Sigmoid colon (tissue), 7 donors: ENCODE measurements at places on chromosomes 16 and 17. TPM values are rescaled to one million over a fixed set of nuclear protein-coding genes. Genes with fewer than 3 reads are reported as not detected.

GRCh38 chr17:49157784-49158183, 25.2 kb downstream of the B4GALNT2 start:
- H3K27me3 ChIP-seq = no peaks in the 10 kb centered on the region
- H3K4me1 ChIP-seq = no peaks in the 10 kb centered on the region
- no peaks in the 10 kb centered on the region for H3K36me3 ChIP-seq
- no peak overlapping the region for H3K4me3 ChIP-seq

DNA sequence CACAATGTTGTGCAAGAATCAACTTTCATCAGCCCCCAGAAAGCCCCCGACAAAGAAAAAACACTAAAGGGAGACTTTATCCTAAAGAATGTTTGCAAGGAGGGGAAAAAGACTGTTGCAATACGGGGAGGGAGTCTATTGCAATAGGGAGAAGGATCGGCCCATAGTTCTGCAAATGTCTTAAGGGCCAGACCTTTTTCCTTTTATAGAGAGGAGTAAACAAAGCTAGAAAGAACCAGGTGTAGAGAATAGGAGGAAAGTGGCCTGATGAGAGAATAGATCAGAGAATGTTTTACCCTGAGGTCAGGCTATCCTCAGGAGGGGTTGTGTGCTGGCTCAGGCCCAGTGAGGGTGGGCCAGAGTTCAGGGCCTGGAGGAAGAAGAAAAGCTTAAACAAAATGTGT, 8.7 kb upstream of the CAVIN1 start:
- H3K36me3 ChIP-seq = no peaks in the 10 kb centered on the region
- no peaks in the 10 kb centered on the region for H3K27me3 ChIP-seq
- H3K27ac ChIP-seq = peak overlapping the region; percentile 18

DNA sequence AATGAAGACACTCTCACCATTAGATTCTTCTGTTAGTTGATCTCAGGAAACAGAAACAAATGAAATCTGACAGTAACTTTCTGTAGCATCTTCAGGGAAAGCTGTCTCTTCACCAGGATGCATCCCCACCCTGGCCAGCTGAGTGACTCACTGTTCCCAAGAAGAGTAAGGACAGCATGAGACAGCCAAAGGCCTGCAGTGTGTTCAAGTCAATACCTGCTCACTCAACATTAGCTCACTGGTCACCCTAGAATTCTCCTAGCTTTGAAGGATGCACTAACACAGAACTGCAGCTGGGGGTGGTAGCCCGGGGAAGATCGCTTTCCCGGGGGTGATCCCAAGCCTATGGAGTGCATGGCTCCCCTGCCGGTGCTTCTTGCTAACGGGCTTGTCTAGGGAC, 28.2 kb upstream of the CLEC18B start:
- H3K27ac ChIP-seq = peak overlapping the region; percentile 57
- peak; percentile 78 for DNase-seq

DNA sequence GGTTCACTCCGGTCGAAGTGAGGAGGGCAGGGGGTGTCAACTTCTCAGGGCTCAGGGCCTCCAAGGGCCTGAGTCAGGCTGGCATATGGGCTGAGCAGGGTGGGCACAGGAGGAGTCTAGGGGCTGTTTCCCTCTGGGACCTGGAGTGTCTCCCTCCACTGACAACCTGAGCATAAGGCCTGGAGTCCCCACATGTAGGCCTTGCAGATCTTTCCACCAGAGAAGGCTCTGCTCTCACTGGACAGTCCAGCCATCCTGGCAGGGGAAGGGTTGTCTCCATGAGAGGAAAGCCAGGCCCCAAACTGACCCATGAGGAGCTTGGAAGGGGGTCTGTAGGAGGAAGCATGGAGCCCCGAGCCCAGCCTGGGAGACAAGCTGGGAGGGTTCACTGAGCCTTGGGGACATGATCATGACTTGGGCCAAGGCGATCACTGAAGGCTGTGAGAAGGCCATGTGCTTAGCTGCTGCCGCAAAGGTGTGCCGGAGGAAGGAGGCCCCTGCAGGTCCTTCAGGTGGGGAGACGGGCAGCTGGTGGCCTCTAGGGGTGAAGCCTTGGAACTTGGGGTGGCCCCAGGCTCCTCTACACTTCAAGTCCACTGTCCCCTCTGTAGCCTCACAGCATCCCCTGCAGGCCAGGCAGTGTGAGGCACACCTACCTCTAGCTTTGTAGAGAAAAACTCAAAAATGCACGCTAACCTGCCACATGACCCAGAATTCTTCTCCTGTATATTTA, 9.9 kb downstream of the CMTM2 start:
- H3K27me3 ChIP-seq = no peaks in the 10 kb centered on the region
- H3K36me3 ChIP-seq = no peaks in the 10 kb centered on the region
- H3K4me1 ChIP-seq = no peaks in the 10 kb centered on the region
- H3K4me3 ChIP-seq = no peak overlapping the region
- no peak overlapping the region for H3K27ac ChIP-seq

DNA sequence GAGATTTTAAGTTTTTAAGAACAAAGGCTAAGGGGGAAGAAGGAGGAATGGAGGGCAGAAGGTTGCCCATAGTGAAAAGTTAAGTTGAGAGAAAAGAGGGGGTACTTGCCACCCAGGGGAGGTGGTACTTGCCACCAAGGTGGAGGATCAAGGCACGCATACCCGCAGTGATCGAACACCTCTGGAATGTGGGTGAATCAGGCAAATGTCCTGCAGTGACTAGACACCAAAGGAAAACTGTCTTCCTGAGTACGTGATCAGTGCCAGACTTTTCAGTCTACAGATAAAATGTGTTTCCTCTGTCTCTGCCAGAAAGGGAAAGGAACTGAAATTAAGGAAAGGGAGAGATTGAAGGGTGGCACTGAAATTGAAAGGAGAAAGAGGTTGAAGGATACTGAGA, 2285.3 kb downstream of the TP53TG3F start:
- H3K4me3 ChIP-seq = no peak overlapping the region
- no peaks in the 10 kb centered on the region for H3K4me1 ChIP-seq
- H3K27ac ChIP-seq = no peak overlapping the region
- DNase-seq = no peak
- no peaks in the 10 kb centered on the region for H3K36me3 ChIP-seq
- no peaks in the 10 kb centered on the region for H3K27me3 ChIP-seq

DNA sequence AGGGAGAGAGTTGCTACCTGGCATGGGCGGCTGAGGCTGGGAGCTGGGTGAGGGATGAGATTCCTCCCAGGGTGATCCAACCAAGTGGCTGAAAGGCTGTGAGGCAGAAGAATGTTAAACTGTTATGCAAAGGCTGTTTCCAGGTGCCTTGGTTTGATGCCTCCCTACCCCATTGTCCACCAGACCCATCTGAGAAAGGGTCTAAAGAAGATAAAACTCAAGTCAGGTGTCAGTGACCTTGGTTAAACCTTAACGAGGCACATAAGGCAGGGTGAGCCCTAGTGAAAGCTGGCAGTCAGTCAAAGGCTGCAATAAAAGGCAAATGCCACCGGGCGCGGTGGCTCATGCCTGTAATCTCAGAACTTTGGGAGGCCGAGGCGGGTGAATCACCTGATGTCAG, 23.8 kb downstream of the LDHD start:
- no peak overlapping the region for H3K4me3 ChIP-seq
- H3K27ac ChIP-seq = peak overlapping the region; percentile 46
- H3K27me3 ChIP-seq = no peaks in the 10 kb centered on the region
- peaks cover 46% of the 10 kb centered on the region for H3K4me1 ChIP-seq

DNA sequence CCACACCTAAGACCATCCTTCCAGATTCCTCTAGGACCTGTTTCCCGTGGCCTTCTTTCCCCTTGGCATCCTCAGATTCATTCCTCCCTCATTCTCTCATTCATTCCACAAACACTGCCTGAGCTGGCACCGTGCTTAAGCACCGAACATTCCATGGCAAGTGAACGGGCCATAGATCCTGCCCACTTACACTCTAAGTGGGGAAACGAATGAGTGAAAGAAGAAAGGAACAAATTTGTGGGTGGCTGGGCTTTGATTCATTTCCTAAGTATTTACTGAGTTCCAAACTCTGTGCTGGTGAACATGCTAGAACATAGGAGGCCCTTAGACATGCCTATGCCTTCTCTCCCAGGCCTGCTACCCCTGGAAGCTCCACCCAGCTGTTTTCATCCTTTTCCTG, 30.0 kb downstream of the SRCIN1 start:
- H3K27ac ChIP-seq = no peak overlapping the region
- H3K4me3 ChIP-seq = no peak overlapping the region
- peaks cover 25% of the 10 kb centered on the region for H3K27me3 ChIP-seq
- no peak for DNase-seq

DNA sequence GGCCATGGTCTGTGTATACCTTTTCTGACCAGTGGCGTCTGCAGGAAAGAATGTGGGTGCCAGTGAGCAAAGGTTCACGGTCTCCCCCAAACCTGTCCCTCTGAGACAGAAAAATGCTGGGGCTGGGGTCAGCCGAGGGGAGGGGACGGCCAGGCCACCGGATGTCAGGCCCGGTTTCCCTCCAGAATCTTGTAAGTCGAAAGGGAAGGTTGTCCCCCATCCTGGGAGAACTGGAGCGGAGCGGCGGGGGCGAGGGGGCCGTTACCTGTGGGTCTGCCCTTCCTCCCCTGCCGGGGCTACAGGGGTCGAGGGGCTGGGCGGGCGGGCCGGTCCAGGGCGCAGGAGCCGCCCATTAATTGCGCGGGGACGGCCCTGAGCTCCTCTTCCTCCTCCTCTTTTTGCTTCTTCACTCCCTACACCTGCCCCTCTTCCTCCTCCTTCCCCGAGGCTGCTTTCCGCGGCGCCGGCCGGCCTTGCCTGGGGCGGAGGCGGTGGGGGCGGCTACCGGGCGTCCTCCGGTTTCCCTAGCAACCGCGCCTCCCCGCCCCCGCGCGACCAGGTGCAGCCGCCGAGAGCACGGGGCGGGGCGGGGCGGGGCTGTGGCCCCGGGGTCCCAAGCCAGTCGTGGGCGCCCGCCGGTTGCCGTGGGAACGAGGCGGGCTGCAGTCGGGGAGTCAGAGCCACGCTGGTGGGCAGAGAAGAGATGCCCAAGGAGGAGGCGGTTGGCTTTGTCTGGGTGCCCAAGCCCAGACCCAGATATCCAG, at the start of gene MARCHF10:
TSS of gene MARCHF10 (minus strand) at position 503 of the 764 bp plus-strand sequence. CDS start 6,579 bp downstream, outside the sequence.
- H3K27ac ChIP-seq = no peak within 1 kb of the TSS
- no peak within 1 kb of the TSS for H3K4me3 ChIP-seq
- H3K36me3 ChIP-seq = no peaks in the 10 kb centered on the region
- DNase-seq = no peak
- H3K27me3 ChIP-seq = peaks cover 40% of the 10 kb centered on the region

DNA sequence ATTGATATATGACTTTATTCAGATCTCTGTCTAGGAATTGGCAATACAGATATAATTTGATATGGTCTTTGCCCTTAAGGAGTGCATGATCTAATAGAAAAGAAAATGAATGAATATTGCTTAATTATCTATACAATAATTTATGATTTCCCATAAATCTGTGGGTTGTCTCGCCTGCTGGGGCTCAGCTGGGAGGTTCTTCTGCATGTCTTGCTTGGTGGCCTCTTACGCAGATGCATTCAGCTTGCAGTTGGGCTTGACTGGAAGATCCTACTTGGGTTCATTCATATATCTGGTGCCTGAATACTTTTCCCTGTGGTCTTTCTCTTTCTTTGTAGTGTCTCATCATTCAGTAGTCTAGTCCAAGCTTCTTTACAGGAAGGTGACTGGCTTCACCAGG, 34.0 kb upstream of the GOT2 start:
- H3K27me3 ChIP-seq = no peaks in the 10 kb centered on the region
- no peak overlapping the region for H3K4me3 ChIP-seq
- no peak for DNase-seq
- no peak overlapping the region for H3K27ac ChIP-seq

DNA sequence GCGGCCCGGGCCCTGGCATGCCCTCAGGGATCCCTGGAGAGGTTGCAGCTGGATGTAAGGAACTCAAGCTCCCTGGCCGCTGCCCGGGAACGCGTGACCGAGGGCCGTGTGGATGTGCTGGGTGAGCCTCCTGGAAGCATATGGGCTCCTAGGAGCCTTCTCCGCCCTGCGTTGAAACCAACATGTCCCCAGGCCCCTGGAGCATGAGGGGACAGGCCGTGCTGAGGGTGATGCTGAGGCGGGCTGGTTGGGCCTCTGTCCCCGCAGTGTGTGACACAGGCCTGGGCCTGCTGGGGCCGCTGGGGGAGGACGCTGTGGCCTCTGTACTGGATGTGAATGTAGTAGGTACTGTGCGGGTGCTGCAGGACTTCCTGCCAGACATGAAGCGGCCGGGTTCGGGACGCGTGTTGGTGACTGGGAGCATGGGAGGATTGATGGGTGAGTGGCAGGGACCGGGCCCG, 5.7 kb upstream of the HSD17B1 start:
- H3K36me3 ChIP-seq = no peaks in the 10 kb centered on the region
- H3K4me1 ChIP-seq = peaks cover 9% of the 10 kb centered on the region
- no peak for DNase-seq
- H3K4me3 ChIP-seq = no peak overlapping the region

- no peak within 1 kb of the TSS for H3K4me3 ChIP-seq
- DNase-seq = no peak
- H3K36me3 ChIP-seq = no peaks in the 10 kb centered on the region
- peaks cover 77% of the 10 kb centered on the region for H3K27me3 ChIP-seq
- no peak within 1 kb of the TSS for H3K27ac ChIP-seq
Measured at GRCh38 chr17:48615047-48615962, at the start of gene HOXB8. TSS of gene HOXB8 (minus strand) at chr17:48615292. CDS start at chr17:48614704, 588 bp downstream.

DNA sequence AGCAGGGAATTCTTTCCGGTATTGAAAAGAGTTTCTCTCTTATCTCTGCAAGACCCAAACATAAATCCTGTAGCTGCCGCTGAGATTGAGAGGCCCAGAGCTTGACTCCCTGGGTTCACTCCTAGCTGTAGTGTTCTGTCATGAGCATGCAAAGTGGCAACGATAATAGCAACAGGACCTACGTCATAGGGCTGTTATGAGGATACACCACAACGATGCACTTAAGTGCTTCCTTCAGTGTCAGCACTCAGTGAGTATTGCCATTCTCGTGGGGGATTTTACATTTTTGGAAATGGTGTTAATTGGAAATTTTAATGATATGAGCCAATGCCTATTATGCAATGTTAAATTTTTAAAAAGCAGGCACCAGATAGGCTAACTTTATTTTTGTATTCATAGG, 199.8 kb downstream of the CYLD start:
- no peaks in the 10 kb centered on the region for H3K27me3 ChIP-seq
- no peaks in the 10 kb centered on the region for H3K36me3 ChIP-seq
- H3K4me1 ChIP-seq = no peaks in the 10 kb centered on the region
- H3K4me3 ChIP-seq = no peak overlapping the region

- no peaks in the 10 kb centered on the region for H3K36me3 ChIP-seq
- no peak overlapping the region for H3K27ac ChIP-seq
- H3K27me3 ChIP-seq = no peaks in the 10 kb centered on the region
- H3K4me3 ChIP-seq = no peak overlapping the region
Measured at GRCh38 chr17:32258383-32259140, 7.1 kb upstream of the RHBDL3 start.

GRCh38 chr16:35311475-35311874, 1852.1 kb downstream of the TP53TG3F start:
- no peak overlapping the region for H3K4me3 ChIP-seq
- no peaks in the 10 kb centered on the region for H3K36me3 ChIP-seq
- H3K4me1 ChIP-seq = no peaks in the 10 kb centered on the region
- H3K27ac ChIP-seq = no peak overlapping the region

- DNase-seq = no peak
- no peaks in the 10 kb centered on the region for H3K36me3 ChIP-seq
- H3K27me3 ChIP-seq = no peaks in the 10 kb centered on the region
Measured at GRCh38 chr17:32567511-32567910, 80.7 kb downstream of the CDK5R1 start.

GRCh38 chr16:89656435-89657121, 930 bp downstream of the CHMP1A start:
- H3K36me3 ChIP-seq = no peaks in the 10 kb centered on the region
- peak overlapping the region; percentile 93 for H3K4me3 ChIP-seq
- H3K27me3 ChIP-seq = no peaks in the 10 kb centered on the region

The TRIM47 gene
- total RNA-seq = 27.8 TPM

The EVPL gene
- total RNA-seq = 6.4 TPM

The NOS2 gene
- 0.83 TPM for total RNA-seq

The IRF8 gene
- total RNA-seq = 7.8 TPM

The TNFRSF17 gene
- total RNA-seq = not detected

The KCNAB3 gene
- total RNA-seq = 0.66 TPM
